A549 treated with RU486 at 1 μM for 4 hours (cell line): ENCODE measurements at places on chromosomes 1 and 21. TPM values are rescaled to one million over a fixed set of nuclear protein-coding genes. Genes with fewer than 3 reads are reported as not detected.

The SPATA45 gene
- total RNA-seq: not detected in 5 replicates

The OR14K1 gene
- total RNA-seq: not detected in 5 replicates

The ZNF648 gene
- not detected in 5 replicates for total RNA-seq

The ANKRD65 gene
- not detected in 5 replicates for total RNA-seq

The AIDA gene
- total RNA-seq: 40.0 to 70.0 TPM (median 67.4 TPM) in 5 replicates
